ENCODE measurements at places on chromosomes 16 and 17. TPM values are rescaled to one million over a fixed set of nuclear protein-coding genes. Genes with fewer than 3 reads are reported as not detected.

DNA sequence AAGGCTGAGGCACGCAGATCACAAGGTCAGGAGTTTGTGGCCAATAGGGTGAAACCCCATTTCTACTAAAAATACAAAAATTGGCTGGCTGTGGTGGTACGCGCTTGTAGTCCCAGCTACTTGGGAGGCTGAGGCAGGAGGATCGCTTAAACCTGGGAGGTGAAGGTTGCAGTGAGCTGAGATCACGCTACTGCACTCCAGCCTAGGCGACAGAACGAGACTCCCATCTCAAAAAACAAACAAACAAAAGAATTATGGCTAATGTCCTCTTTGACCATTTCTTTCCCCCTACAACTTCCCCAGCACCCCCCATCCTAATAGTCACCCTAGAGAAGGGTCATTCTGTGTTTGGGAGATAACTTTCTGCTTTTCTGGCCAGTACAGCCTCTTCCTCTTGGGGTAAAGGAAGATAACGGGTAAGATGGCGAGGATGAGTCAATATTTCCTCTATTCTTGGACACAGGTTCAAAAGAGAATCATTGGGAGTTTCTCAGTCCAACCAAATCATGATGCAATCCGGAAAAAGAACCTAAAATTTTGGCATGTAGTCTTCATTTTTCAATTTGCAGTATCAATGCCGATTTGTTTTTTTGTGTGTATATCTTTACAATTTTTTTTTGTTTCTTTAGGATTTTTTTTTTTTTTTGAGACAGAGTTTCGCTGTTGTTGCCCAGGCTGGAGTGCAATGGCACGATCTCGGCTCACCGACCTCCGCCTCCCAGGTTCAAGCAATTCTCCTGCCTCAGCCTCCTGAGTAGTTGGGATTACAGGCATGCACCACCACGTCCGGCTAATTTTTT lies 107.6 kb upstream of the MED13 start:
- no peak for DNase-seq

DNA sequence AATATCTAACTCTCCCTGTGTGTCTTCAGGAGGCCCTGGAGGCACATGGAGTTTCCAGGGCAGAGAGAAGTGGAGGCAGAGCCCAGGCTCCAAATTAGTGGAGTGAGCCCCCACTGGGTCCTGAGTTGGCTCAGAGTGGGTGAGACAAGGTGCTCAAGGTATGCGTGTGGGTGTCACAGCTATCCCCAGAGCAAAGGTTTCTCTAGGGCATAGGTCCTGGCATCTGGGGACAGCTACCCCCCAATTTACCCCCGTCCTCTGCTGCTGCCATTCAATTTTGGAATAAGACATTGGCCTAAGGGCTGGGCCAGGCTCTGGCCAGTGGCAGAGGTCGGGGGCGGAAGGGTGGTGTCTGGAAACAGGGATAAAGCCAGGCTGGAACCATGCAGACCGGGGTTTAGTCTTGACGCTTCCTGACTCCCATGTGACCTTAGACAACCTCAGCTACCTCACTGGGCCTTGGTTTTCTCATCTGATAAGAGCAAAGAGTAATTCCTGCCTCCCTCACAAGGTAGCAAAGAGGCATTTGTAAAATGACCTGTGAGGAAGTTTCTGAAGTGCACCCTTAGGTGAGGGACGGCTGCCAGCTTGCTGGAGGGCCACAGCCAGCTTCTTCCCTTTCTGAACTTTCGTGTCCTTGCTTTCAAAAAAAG lies 78.2 kb upstream of the TMEM97 start:
- DNase-seq, result no peak

DNA sequence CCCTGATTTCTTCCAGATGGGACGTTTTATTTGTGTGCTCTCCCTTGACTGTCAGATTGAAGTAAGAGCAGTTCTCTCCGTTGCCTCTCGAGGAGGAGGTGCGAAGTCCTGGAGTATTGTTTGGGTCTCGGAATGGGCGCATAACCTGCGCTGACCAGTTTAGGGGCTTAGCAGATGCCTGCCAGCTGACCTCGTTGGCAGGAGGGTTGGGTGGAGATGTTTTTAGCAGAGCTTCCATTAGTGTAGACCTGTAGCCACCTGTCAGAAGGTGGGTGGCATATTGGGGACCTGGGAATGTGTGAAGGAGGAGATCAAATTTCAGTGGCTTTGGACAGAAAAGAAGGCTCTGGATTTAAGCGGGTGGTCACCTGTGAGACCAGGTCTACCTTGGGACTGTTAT lies 3.6 kb downstream of the RASD1 start:
- no peak for DNase-seq

DNA sequence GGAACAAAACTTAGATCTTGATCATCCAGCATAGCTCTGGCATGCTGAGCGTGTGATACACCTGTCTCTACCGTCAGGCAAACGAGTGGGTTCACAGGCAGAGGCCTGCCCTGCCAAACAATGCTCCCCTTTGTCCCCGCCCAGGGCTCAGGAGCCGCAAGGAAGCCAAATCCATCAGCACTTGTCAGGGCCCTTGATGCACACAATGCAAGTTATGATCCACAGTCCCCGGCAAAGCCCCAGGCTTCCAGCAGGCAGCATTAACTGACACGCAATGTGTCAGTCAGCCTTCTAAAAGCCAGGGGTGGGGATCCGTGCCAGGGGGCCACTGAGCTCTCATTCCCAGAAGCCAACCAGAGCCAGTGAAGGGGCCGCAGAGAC lies 460.9 kb downstream of the SLC39A11 start:
- DNase-seq, result no peak

GRCh38 chr16:1557074-1557473 lies 23.6 kb downstream of the TMEM204 start:
- DNase-seq, result no peak

GRCh38 chr16:85365120-85365519 lies 248.0 kb upstream of the GSE1 start:
- no peak for DNase-seq

- no peak for DNase-seq
Measured at GRCh38 chr17:4913994-4914393, 11.1 kb upstream of the CHRNE start.

- DNase-seq, result no peak
Measured at GRCh38 chr16:85539084-85539483, 74.0 kb upstream of the GSE1 start.

DNA sequence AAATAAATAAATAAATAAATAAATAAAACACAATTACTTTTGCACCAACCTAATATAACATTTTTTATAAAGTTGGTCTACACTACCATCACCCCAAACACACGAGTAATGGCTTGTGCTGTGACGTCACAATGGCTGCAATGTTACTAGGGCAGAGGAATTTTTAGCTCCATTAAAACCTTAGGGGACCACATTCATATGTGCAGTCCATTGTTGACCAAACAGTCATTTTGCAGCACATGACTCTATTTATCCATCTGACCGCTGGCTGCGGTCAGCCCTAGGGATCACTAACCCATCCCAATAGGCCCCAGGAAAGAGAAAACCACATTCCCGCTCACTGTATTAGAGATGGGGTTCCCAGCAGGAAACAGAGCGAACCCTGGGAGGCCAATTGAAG lies 9.6 kb downstream of the CDH5 start:
- DNase-seq, result no peak

DNA sequence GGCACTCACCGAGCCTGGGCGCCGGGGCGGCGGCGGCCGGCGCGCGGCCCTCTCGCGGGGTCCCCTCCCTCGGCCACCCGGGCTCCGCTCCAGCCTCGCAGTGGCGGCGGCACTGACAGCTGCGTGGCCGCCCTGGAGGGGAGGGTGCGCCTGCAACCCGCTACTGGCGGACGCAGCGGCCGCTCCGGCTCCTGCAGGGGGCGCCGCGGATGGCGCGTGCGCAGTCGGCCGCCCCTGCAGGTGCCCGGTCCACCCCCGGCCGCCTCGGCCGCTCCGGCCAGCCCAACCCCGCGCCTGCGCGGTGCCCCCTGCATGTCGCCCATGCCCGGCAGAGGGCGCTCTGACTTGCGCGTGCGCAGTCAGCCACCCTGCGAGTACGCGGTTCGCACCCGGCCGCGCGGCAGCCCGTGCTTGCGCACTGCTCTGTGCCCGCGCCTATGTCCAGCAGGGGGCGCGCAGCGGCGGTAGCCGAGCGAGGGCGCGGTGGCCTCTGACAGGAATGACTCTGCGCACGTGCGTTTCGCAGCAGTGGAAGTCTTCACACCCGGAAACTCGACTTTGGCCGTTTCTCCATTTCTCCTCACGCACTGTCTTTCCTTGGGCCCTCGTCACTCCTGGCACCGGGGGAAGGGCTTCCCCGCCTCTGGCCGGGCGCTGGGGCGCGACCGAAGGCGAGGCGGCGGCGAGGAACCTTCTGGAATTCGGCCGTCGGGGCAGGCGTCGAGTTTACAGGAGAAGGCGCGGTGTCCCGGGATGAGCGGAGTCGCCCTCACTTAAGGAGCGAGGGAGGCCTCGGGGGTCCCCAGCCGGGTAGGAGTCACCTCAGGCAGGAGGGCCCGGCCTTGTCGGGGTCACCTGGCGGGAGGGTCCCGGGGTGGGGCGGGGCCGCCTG lies at the start of gene ABCA3:
Gene ABCA3 (minus strand): TSS at position 165 of the 892 bp plus-strand sequence. CDS start 14,262 bp downstream, outside the sequence.
- DNase-seq, result peak; percentile 87

- no peak for DNase-seq
Measured at GRCh38 chr16:81539009-81539758, 94.6 kb downstream of the CMIP start.

- no peak for DNase-seq
Measured at GRCh38 chr17:50541402-50541715, 5.6 kb upstream of the SPATA20 start.

DNA sequence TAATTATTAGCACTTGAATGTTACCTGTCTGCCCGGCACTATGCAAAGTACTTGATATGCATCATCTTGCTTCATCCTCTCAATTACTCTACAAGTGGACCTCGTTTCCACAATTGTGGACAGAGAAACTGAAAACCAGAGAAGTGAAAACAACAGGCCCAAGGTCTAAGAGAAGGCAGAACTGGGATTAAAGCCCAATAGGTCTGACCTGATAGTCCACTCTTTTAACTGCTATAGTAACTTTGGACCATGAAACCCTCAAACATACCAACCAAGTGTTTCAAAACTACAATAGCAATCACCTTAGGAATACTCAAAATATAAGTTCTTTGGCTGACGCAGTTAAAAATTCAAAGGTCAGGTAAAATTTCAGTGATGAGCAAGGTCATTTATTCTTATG lies 7.3 kb downstream of the STAT3 start:
- DNase-seq, result no peak

- DNase-seq, result peak; percentile 94
Measured at GRCh38 chr17:50266384-50267073, 7.7 kb upstream of the TMEM92 start.

DNA sequence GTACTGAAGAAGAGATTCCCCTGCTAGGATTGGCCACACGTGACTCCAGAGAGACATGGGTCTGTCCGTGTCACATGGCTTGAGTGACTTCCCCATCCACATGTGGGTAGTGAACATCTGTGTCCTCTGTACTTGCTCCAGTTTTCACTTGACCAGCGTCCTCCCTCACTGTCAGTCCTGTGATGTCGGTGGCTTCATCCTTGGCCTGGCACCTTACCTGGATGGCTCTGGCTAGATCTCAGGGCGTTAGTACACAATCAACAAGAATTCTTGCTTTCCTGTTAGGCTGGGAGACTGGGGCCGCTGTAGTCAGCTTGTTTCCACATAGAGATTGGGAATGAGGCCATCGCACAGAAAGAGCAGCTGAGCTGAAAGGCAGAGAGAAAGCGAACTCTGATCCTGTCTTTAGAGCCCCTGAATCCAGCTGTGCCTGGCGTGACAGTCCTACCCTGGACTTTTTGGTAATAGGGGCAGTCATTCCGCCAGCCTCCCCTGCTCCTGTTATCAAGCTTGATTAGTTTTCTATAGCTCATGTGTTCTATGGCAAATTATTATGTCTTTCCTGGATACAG lies 227.3 kb downstream of the SNX29 start:
- DNase-seq, result no peak

DNA sequence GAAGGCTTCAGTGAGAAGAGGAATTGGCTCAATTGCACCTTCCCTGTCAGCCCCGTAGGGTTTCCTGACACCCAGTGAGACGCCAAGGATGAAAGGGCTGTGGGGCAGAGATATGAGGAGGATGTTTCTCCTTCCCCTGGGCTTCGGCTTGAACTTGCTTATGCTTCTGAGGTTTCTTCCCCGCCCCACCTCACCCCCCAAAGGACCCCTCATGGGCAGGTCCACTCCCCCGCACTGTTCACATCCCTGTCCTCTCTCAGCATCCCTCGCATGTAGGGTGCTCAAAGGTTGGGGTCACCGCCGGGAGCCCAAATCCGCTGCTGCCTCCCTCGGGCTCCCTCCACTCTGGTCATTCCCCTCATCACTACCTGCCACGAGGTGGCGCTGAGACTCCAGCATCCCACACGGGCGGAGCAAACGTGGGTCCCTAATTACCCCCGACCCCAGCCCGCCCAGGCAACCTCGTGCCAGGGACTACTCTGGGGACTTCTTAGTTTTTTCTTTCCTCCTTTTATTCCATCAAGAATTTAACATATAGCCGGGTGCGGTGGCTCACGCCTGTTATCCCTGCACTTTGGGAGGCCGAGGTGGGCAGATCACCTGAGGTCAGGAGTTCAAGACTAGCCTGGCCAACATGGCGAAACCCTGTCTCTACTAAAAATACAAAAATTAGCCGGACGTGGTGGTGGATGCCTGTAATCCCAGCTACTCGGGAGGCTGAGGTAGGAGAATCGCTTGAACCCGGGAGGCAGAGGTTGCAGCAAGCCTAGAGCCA lies 3.3 kb upstream of the TRARG1 start:
- DNase-seq, result peak; percentile 51

DNA sequence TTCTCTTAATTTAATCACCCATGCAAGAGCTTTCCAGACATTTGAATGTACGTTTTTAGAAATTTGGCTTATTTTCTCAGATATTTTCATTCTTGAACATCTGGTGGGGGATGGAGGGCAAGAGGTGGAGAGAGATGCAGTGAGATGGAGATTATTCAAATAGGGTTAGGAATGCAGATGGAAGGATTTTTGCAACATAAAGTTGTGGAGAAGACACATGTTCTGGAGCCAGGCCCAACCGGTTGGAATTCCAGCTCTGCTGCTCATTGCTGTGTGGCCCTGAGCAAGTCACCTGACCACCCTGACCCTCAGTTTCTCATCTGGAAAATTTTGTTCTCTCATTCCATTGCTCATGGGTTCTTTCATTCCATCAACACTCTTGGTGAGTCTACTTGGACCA lies 66.9 kb downstream of the IRX3 start:
- DNase-seq, result no peak

DNA sequence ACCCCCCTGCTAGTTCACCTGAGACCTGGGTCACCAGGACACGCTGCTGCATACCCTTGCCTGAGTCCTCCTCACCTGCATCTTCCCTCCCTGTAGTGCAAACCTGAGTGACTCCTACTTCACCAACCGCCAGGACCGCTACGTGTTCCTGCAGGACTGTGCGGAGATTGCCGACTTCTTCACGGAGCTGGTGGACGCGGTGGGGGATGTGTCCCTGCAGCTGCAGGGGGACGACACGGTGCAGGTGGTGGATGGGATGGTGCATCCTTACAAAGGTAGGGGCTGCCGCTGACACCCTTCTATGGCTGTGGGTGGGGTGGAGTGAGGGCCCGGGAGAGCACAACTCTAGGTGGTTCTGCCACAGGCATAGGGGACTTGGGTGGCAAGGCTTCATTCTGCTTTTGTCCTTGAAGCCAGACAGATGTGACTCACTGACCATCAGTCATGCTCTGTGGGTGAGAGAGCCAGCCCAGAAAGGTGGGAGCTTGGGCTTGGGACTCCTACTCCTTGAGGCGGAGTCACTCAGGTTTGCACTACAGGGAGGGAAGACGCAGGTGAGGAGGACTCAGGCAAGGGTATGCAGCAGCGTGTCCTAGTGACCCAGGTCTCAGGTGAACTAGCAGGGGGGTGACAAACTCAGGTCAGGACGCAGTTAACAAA lies 22.3 kb downstream of the PGS1 start:
- no peak for DNase-seq

Gene SYCE1L
- 0.68 TPM for total RNA-seq

Gene MMP28
- 0.68 TPM for total RNA-seq

Gene C1QTNF1
- total RNA-seq, result 0.56 TPM

Gene RUNDC3A
- not detected for total RNA-seq

Gene TBC1D28
- not detected for total RNA-seq

Gene PIK3R5
- not detected for total RNA-seq

Gene ZFPM1
- total RNA-seq, result 0.29 TPM

Measured in H4 (cell line).